ENCODE measurements at places on chromosomes 3 and 15. TPM values are rescaled to one million over a fixed set of nuclear protein-coding genes. Genes with fewer than 3 reads are reported as not detected.

Gene ELL3
- 3.1 TPM for total RNA-seq

Gene PLCH1
- total RNA-seq: not detected

Gene FMN1
- total RNA-seq: 0.25 TPM

Gene MITF
- 3.8 TPM for total RNA-seq

Gene PLD1
- 98.1 TPM for total RNA-seq

Gene TRPM1
- 0.81 TPM for total RNA-seq

Gene PLXNA1
- total RNA-seq: 7.8 TPM

Gene CPA3
- total RNA-seq: 1.5 TPM

Gene EPHB1
- total RNA-seq: 14.5 TPM

Gene BFSP2
- not detected for total RNA-seq

Gene KLHDC8B
- 55.2 TPM for total RNA-seq

Gene MST1
- 4.0 TPM for total RNA-seq

Gene PCBP4
- total RNA-seq: 20.2 TPM

Gene ISG20
- total RNA-seq: 9.9 TPM

Gene ISLR
- 0.06 TPM for total RNA-seq

Gene FETUB
- not detected for total RNA-seq

Gene CEP70
- total RNA-seq: 7.6 TPM

Gene TEX55
- not detected for total RNA-seq

Data from bladder microvascular endothelial cell (primary cell).